ENCODE measurements at places on chromosomes 5 and 9.

DNA sequence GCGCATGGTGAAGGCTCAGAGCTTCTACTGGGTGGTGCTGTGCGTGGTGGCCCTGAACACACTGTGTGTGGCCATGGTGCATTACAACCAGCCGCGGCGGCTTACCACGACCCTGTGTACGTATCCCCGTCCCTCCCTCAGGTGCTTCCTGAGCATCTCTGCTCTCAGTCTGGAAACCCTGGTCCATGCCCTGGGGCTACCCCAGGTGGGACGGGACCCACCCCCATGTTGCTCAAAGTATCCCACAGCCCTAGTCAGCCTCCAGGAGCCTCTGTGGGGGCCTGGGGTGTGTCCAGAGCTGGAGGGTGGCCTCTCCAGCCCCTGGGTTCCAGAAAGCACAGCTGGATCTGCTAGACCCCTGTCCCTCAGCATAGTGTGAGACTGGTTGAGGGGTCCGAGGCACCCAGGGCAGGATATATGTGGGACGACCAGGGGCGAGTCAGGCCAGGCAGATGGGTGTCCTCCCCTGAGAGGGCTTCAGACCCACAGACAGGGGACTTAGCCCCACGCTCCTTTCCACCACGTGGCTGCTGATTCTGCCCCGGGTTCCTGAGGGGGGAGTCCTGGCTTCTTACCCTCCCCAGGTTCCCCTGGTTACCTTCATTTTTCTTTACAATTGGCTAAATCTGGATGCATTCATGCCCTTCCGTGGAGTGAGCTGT lies 94.0 kb downstream of the CACNA1B start:
- DNase-seq = no peak

DNA sequence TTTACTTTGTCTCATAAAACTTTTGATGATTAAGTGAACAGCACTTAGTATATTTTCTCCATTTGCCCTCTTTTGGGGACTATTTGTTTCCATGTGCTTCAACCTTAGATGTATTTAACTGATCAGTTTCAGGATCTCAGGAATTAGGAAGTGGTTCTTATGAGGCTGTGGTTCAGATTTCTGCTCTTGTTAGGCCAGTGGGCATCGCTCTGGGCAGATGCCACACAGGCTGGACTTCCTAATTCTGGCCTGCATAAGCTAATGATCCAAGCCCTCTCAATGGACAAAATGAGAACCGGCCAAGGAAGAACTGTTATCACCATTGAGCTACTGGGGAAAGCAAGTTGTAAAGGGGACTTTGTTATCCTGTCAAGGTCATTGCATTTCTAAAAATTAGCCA lies 6.9 kb downstream of the ARHGAP26 start:
- no peak for DNase-seq

GRCh38 chr5:159602434-159602833 lies 272.1 kb upstream of the IL12B start:
- no peak for DNase-seq

DNA sequence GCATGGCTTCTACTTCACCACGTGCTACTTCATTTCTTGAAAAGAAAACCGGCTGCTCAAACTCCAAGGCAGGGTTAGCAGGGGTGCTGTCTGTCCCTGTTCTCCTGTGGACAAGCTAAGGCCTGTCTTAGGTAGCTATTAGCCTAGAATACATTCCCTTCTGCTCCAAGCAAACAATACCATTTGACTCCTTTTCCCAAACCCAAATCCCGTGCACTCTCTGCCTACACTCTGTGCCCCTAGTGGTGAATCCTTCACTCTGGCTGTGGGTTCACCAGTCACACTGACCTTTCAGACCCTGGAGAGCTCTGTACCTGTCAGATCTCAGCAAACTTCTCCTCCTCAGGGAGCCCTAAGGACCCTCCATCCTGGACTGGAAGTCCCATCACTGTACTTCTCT lies 211.6 kb downstream of the SLIT3 start:
- no peak for DNase-seq

DNA sequence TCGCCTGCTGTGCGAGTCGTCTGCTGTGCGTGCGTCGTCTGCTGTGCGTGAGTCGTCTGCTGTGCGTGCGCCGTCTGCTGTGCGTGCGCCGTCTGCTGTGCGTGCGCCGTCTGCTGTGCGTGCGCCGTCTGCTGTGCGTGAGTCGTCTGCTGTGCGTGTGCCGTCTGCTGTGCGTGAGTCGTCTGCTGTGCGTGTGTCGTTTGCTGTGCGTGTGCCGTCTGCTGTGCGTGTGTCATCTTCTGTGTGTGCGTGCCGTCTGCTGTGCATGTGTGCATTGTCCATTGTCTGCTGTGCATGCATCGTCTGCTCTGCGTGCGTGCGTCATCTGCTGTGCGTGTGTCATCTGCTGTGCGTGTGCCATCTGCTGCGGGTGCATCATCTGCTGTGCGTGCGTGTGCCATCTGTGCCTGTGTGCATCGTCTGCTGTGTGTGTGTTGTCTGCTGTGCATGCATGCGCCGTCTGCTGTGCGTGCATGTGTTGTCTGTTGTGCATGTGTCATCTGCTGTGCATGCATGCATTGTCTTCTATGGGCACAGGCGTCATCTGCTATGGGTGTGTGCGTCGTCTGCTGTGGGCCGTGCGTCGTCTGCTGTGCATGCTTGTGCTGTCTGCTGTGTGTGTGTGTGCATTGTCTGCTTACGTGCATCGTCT lies 68.6 kb upstream of the IRX4 start:
- DNase-seq = no peak

DNA sequence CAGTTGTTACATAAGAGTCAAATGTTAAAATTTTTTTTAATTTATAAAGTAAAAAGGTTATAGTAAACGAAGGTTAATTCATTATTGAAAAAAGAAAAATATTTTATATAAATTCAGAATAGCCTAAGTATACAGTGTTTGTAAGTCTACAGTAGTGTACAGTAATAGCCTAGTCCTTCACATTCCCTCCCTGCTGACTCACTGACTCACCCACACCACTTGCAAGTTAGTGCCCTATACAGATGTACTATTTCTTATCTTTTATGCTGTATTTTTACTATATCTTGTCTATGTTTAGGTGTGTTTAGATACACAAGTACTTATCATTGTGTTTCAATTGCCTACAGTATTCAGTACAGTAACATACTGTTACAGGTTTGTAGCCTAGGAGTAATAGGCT lies 57.6 kb downstream of the MAMDC2 start:
- no peak for DNase-seq

DNA sequence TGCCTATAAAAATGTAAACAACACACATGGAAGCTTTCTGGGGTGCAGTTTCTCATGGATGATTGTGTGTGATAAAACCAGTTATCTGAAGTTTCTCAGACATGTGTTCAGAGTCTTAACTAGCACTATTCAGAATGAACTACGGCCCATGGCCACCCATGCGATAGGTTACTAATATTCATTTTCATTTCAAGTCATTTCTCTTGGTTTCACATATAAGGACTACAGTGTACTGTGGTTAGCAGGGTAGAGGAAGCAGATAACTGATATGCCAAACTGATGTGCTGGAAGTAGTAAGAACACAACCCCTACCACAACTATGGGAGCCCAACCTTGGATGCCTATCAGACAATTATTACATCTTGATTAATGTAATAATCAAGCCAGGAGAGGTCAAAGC lies 372.1 kb downstream of the DTWD2 start:
- DNase-seq = no peak

DNA sequence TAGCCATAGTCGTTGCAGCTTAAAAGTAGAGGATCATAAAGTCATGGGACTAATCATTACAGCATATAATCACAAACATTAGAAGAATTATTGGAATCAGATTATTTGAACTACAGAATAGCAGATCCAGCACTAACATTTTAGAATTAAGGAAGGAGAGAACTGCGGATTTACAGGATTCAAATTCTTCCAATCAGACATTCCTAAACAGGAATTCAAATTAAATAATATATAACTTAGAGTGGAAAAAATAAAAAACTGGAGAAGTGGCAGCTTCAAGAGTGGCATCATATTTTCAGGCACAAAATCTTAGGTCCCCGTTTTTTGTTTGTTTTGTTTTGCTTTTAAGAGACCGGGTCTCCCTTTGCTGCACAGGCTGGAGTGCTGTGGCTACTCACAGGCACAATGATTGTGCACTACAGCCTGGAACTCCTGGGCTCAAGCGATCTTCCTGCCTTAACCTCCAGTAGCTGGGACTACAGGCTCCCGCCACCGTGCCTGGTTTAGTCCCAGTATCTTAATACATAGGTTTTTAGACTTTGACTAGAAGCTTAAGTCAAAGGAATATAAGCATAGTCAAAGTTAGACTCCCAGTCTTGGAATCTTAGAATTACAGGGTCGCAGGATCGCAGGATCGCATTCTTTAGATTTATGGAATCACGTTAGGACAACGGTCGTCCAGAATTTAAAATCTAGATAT lies 2.1 kb upstream of the FOXE1 start:
- DNase-seq = no peak

DNA sequence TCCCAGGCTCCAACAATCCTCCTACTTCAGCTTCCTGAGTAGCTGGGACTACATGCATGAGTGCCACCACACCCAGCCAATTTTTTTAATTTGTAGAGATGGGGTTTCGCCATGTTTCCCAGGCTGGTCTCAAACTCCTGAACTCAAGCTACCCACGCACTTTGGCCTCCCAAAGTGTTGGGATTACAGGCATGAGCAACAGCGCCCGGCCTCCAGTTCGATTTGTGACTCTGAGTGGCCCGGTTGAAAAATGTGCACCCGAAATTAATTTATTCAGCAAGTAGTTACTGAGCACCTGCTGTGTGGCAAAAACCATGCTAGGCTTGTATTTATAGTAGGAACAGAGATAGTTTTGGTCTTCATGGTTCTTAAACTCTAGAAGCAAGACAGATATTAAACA lies 58.3 kb downstream of the MVB12B start:
- no peak for DNase-seq

DNA sequence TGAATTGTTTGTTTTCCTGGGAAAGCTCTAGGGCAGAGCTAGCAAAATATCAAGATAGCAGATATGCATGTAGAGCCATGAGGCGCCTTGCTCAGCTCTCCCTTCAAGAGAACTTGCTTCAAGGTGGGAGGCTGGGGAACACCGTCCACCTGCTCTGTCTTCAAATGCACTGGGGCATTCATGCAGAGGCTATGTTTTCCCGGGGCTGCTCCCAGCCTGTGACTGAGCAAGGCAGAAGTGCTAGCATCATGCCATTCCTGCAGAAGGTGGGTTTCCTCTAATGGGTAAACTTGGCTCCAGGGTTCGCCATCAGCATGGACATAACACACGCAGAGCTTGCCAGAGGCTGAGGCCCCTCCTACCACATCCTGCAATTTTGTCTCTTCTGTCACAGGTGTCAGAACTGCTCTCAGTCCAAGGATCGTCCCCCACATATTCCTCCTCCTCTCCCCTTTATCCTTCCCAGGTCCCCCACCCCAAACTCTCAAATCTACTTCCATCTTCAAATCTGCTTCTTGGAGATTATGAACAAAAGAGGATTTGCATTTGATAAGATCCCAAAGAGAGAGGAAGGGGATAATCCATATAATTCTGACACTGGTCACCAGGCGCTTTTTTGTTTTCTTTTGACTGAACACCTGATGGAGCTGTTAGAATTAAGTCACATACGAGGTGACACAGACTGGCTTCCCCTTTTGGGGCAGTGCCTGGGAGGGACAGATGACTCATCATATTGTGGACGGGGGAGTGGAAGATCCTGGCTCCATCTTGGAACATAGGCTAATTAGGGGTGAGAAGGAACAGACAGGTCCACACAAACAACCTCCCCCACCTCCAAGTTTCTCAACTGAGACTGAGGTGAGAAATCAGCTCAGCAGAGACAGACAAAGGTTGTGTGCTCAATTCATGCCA lies 85.0 kb upstream of the TAF11L2 start:
- DNase-seq = peak; percentile 49

DNA sequence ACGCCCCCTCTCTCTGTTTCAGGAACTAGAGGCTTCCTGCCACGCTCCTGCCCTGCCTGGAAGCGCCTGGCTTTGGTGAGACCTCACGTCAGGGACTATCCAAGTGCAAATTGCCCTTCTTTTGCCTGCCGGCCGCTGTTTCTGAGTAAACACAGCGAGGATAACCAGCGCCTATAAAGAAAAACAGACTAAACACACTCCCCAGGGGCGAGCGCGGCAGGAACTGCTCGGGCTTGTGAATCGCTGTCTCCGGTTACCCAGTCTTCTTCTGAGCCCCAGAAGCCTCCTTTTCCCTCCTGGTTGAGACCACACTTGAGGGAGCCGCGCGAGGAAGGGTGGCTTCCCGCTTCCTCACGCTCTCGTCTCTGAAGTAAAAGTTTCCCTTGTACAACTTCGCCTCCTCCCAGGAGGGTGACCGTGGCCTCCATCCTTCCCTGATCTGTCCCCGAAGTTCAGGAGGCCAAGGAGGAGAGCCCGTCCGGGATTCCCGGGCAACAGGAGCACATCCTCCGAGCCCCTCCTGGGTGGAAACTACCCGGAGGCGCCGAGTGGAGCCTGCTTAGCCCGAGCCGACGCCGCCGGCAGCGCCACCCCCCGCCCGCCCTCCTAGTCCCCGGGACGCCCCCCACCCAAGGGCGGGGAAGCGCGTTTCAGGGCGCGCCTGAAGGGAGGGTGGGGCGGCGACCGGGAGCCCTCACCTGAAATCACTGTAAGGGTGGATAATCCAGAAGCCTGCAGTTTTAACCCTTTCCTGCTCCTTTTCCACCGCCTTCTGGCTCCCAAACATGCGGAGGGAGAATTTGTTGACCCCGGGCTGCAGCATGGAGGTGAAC lies 993 bp downstream of the HCN1 start:
- DNase-seq = no peak

DNA sequence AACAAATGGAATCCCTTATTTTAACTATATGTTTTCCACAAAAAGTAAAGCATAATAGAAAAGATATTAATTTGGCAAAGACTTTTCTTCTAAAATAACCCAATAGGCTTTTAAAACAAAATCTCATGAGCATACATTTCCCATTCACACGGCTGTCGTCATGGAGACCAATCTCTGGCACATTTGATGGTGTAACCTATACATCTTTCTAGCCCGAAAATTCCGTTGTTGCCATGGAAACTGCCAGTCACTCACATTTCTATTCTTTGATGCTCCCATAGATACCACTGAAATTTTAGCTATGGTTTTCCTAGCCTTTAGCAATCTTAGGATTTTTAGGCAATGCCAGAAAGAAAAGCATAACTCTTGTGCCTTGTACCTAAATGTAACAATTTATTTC lies 262.9 kb upstream of the TRPM3 start:
- no peak for DNase-seq

GRCh38 chr9:17862101-17862500 lies 283.2 kb downstream of the SH3GL2 start:
- no peak for DNase-seq

GRCh38 chr9:125650271-125650737 lies 56.7 kb downstream of the MAPKAP1 start:
- DNase-seq = peak; percentile 66

DNA sequence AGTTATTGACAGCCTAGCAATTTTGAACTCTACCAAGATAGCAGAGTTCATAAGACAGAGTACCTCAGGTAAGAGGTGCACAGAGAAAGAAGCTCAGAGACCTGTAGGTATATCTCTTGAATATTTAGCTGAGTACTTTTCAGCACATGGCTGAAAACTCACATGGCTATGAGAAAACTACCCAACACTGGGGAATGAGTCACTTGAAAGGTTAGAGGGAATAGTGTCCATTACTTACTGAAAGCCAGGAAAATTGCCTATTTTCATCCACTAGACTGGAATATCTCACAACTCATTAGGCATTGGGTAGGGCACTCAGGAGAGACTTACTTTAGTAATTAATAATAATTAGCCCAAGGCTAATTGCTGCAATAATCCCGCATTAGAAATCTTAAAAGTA lies 8.3 kb downstream of the TSLP start:
- DNase-seq = no peak

All from PC-3 (cell line).